ENCODE measurements at places on chromosomes 5 and 9. TPM values are rescaled to one million over a fixed set of nuclear protein-coding genes. Genes with fewer than 3 reads are reported as not detected.
A peak's percentile ranks its signal among the peaks of the same experiment; 100 is the strongest.

CATSPER3 gene
- 0.33 TPM for total RNA-seq

HARS1 gene
- total RNA-seq: 57.1 TPM

SPINK4 gene
- total RNA-seq: 0.70 TPM

CAMK2A gene
- under 0.01 TPM for total RNA-seq

SLC1A3 gene
- total RNA-seq: 3.3 TPM

TAF11L2 gene
- total RNA-seq: not detected

PCDHB12 gene
- total RNA-seq: 0.28 TPM

MED7 gene
- 7.4 TPM for total RNA-seq

- H3K27me3 ChIP-seq: no peaks in the 10 kb centered on the region
- DNase-seq: peak; percentile 27
- peak overlapping the region; percentile 46 for H3K27ac ChIP-seq
- peaks cover 5% of the 10 kb centered on the region for H3K4me1 ChIP-seq
- H3K36me3 ChIP-seq: no peaks in the 10 kb centered on the region
Measured at GRCh38 chr5:960551-960950, 48.1 kb upstream of the NKD2 start.

DNA sequence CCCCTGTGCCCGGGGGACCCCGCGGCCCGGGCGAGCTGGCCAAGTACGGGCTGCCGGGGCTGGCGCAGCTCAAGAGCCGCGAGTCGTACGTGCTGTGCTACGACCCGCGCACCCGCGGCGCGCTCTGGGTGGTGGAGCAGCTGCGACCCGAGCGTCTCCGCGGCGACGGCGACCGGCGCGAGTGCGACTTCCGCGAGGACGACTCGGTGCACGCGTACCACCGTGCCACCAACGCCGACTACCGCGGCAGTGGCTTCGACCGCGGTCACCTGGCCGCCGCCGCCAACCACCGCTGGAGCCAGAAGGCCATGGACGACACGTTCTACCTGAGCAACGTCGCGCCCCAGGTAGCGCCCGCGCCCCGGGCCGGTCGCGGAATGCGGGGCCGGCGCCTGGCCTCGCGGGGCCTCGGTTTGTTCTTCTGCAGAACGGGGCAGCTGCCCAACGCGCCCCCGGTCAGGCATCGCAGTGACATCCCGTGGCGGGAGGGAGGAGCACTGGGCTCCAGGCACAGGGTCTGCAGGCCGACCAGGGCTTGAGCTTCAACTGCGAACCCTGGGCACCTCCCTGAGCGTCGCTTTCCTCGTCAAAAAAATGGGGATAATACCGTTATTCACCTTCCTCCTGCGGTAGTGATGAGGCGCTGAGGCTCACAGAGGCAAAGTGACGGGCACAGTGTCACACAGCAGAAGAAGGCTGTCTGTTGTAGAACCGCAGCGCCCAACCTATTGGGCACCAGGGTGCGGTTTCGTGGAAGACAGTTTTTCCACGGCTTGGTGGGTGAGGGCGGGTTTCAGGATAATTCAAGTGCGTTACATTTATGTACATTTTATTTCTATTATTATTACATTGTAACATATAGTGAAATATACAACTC, 777 bp downstream of the ENDOG start:
- H3K27me3 ChIP-seq: no peaks in the 10 kb centered on the region
- peaks cover 18% of the 10 kb centered on the region for H3K4me1 ChIP-seq
- no peak overlapping the region for H3K27ac ChIP-seq
- H3K4me3 ChIP-seq: peak overlapping the region; percentile 46
- H3K36me3 ChIP-seq: peaks cover 17% of the 10 kb centered on the region

GRCh38 chr9:98449871-98450270, 194.4 kb upstream of the TBC1D2 start:
- no peaks in the 10 kb centered on the region for H3K4me1 ChIP-seq
- H3K4me3 ChIP-seq: no peak overlapping the region
- no peaks in the 10 kb centered on the region for H3K36me3 ChIP-seq
- no peak overlapping the region for H3K27ac ChIP-seq

- no peak for DNase-seq
- no peaks in the 10 kb centered on the region for H3K36me3 ChIP-seq
- H3K27ac ChIP-seq: no peak overlapping the region
- H3K27me3 ChIP-seq: no peaks in the 10 kb centered on the region
Measured at GRCh38 chr5:129616517-129616916, 131.4 kb upstream of the MINAR2 start.

- no peaks in the 10 kb centered on the region for H3K36me3 ChIP-seq
- H3K4me1 ChIP-seq: peaks cover 8% of the 10 kb centered on the region
- H3K27me3 ChIP-seq: peaks cover 4% of the 10 kb centered on the region
- H3K4me3 ChIP-seq: peak within 1 kb of the TSS; percentile 47
- no peak for DNase-seq
Measured at GRCh38 chr9:92947268-92948037, at the start of gene FGD3. TSS of gene FGD3 (plus strand) at chr9:92947523. CDS start at chr9:92976257, 28,734 bp downstream.

DNA sequence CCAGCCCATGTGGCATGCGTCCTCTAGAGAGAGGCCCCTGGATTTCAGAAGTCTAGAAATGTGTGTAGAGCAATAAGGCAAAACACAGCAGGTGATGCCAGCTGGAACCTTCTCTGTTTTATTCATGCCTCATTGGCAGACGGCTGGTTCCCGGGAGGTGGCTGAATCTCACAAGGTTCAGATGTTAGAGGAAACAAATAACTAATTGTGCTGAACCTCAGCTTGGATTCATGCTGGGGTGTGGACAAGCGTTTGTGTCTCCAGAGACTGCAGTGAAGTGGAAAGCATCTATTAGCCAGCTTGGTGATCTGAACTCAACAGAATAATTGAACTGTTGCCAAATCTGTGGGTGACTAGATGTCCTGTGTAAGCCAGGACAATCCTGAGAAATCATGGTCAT, 131.1 kb upstream of the NR4A3 start:
- no peak overlapping the region for H3K4me3 ChIP-seq
- no peaks in the 10 kb centered on the region for H3K4me1 ChIP-seq
- no peaks in the 10 kb centered on the region for H3K36me3 ChIP-seq
- no peak for DNase-seq
- H3K27ac ChIP-seq: no peak overlapping the region
- no peaks in the 10 kb centered on the region for H3K27me3 ChIP-seq

GRCh38 chr5:144191998-144192397, 21.3 kb downstream of the KCTD16 start:
- H3K27ac ChIP-seq: no peak overlapping the region
- H3K4me1 ChIP-seq: peaks cover 5% of the 10 kb centered on the region
- no peak for DNase-seq
- H3K36me3 ChIP-seq: no peaks in the 10 kb centered on the region

DNA sequence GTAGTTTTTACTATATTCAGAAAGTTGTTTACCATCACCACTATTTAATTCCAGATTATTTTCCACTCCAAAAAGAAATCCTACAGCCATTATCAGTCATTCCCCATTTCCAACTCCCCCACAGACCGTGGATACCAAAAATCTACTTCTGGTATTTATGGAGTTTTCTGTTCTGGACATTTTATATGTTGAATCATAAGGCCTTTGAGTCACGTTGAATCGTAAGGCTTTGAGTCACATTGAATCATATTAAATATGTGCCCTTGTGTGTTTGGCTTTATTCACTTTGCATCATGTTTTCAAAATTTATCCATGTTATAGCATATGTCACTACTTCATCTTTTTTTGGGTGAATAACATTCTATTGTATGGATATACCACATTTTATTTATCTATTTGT, 454.1 kb upstream of the NUDT12 start:
- no peaks in the 10 kb centered on the region for H3K36me3 ChIP-seq
- no peak overlapping the region for H3K4me3 ChIP-seq
- DNase-seq: no peak
- H3K4me1 ChIP-seq: no peaks in the 10 kb centered on the region
- H3K27me3 ChIP-seq: no peaks in the 10 kb centered on the region
- no peak overlapping the region for H3K27ac ChIP-seq

GRCh38 chr9:136567651-136568287, 21.9 kb upstream of the NOTCH1 start:
- no peak overlapping the region for H3K4me3 ChIP-seq
- no peak for DNase-seq
- H3K27ac ChIP-seq: peak overlapping the region; percentile 23
- H3K36me3 ChIP-seq: no peaks in the 10 kb centered on the region

DNA sequence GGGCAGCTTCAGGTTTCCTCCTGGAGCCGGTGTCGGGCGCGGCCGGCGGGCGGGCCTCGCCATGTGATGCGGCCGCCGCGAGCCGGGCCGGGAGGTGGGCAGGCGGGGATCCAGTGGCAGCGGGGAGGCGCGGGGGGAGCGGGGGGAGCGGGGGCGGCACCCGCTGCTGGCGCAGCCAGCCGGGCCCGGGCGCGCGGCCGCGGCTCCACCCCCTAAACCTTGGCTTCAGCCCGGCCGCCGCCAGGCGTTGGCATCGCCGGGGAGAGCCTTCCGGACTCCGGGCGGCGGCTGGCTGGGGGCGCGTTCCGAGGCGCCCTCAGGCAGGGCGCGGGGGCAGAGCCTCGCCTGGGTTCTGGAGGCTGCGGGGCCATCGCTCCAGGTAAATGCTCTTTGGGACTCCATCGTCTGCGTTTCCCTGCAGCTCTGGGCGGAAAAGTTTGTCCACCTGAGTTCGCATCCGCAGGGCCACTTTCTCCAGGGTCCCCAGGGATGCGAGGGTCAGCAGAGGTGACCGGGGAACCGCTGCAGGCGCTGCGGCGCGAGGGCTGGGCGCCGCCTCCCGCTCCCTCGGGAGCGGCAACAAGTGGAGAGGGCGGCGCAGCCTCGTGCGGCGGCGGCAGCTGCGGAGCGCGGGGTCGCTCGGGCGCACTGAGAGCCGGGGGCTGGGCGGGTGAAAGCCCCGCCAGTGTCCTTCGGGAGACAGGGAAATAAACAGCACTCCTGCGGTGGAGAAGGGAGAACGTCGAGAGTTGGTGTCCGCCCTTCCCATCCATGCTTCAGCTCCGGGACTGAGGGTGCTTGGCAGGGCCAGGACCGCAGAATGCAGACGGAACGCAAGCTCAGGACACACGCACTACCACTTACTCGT, at the start of gene ARHGEF28:
Gene ARHGEF28, plus strand, starts transcription at position 253 of the 868 bp plus-strand sequence. CDS start 58,656 bp downstream, outside the sequence.
- H3K27ac ChIP-seq: peak within 1 kb of the TSS; percentile 73
- H3K27me3 ChIP-seq: no peaks in the 10 kb centered on the region
- no peaks in the 10 kb centered on the region for H3K36me3 ChIP-seq
- peaks cover 38% of the 10 kb centered on the region for H3K4me1 ChIP-seq
- H3K4me3 ChIP-seq: peak within 1 kb of the TSS; percentile 88

DNA sequence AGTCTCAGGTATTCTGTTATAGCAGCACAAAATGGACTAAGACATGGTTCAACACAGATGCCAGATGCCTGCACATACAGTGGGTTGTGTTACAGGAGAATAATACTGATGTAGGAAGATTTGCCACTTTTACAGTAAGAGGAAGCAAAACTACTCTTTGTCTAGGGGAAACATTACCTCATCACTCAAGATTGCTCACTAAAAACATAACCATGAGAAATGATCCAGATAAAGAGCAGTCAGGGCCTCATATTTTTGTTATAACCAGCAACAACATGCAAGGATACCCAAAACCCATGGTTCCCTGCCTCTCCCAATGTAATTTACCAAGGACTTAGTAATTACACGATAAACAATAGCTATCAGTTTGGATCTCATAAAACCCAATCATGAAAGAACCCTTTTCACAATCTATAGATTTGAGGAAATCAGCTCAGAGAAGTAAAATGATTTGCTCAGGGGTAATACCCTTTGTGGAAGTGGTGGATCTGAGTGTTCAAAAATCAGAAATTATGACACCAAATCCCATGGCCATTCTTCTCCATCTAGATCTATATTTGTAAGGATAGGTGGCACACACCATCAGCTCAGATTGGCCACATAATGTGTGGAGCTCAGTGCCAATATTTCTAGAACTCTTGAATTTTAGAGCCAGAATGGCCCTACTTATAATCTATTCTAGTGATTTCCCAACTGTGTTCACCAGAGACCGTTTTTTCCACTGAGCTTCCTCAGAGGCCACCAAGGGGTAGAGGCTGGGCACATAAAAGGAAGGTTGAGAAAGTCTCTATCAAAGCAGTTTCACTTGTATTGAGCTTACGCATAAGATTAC, 27.8 kb downstream of the DPYSL3 start:
- no peak overlapping the region for H3K4me3 ChIP-seq
- no peak for DNase-seq
- H3K36me3 ChIP-seq: no peaks in the 10 kb centered on the region
- no peaks in the 10 kb centered on the region for H3K27me3 ChIP-seq
- H3K4me1 ChIP-seq: no peaks in the 10 kb centered on the region

GRCh38 chr9:119868694-119869093, 499.5 kb upstream of the BRINP1 start:
- H3K4me1 ChIP-seq: no peaks in the 10 kb centered on the region
- H3K27me3 ChIP-seq: no peaks in the 10 kb centered on the region
- H3K27ac ChIP-seq: no peak overlapping the region
- H3K4me3 ChIP-seq: no peak overlapping the region
- no peaks in the 10 kb centered on the region for H3K36me3 ChIP-seq

- H3K4me3 ChIP-seq: no peak overlapping the region
- H3K27me3 ChIP-seq: no peaks in the 10 kb centered on the region
- DNase-seq: no peak
- peak overlapping the region; percentile 70 for H3K27ac ChIP-seq
- H3K36me3 ChIP-seq: no peaks in the 10 kb centered on the region
- peaks cover 26% of the 10 kb centered on the region for H3K4me1 ChIP-seq
Measured at GRCh38 chr5:6496207-6496584, 47.5 kb downstream of the UBE2QL1 start.

- H3K36me3 ChIP-seq: no peaks in the 10 kb centered on the region
- peak overlapping the region; percentile 46 for H3K27ac ChIP-seq
- no peak overlapping the region for H3K4me3 ChIP-seq
- no peaks in the 10 kb centered on the region for H3K4me1 ChIP-seq
- DNase-seq: peak; percentile 32
- no peaks in the 10 kb centered on the region for H3K27me3 ChIP-seq
Measured at GRCh38 chr5:179378441-179379271, 33.4 kb upstream of the ADAMTS2 start.

- H3K4me3 ChIP-seq: no peak overlapping the region
- no peaks in the 10 kb centered on the region for H3K36me3 ChIP-seq
- no peak overlapping the region for H3K27ac ChIP-seq
- DNase-seq: no peak
- H3K4me1 ChIP-seq: no peaks in the 10 kb centered on the region
Measured at GRCh38 chr5:92945605-92946097, 635.4 kb downstream of the NR2F1-AS1 start.

DNA sequence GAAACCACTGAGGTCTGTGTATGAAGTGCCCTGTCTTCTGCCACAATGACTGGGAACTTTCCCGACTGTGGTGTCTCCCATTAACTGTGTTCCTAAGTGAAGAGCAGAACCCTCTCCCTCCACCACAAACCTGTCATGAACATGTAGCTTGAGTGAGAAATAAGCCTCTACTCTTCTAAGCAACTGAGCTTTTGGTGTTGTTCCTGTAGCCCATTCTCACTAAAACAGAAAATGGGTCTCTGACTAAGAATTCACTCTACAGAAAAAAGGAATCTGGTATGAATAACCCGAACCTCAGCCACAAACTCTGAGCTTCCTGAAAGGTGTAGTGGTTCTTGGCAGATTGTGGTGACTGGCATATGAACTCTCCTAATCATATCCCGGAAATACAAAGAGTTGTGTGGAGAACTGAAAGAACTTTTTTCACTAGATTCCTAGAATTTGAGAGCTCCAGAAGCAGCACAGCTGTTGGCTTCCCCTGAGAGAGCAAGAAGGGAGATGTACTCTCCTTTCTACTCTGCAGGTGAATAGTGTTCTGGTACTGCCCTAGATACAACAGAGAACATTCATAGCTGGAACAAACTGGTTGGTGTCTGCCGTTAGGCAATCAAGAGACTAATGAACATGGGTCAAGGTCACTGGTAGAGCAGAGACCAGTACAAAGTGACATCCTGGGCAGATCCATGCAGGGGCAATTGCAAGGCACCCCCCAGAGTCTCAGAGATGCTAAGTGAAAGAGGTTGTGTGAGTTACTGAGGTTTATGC, 283.8 kb downstream of the PDE4D start:
- no peak overlapping the region for H3K27ac ChIP-seq
- no peak for DNase-seq
- H3K4me3 ChIP-seq: no peak overlapping the region
- no peaks in the 10 kb centered on the region for H3K36me3 ChIP-seq

- no peak overlapping the region for H3K27ac ChIP-seq
- DNase-seq: no peak
- no peaks in the 10 kb centered on the region for H3K36me3 ChIP-seq
- no peaks in the 10 kb centered on the region for H3K27me3 ChIP-seq
- H3K4me1 ChIP-seq: no peaks in the 10 kb centered on the region
Measured at GRCh38 chr9:13508681-13509080, 229.2 kb upstream of the MPDZ start.

Data from liver (tissue), 10 donors.